ENCODE measurements at places on chromosomes 12 and 14.

DNA sequence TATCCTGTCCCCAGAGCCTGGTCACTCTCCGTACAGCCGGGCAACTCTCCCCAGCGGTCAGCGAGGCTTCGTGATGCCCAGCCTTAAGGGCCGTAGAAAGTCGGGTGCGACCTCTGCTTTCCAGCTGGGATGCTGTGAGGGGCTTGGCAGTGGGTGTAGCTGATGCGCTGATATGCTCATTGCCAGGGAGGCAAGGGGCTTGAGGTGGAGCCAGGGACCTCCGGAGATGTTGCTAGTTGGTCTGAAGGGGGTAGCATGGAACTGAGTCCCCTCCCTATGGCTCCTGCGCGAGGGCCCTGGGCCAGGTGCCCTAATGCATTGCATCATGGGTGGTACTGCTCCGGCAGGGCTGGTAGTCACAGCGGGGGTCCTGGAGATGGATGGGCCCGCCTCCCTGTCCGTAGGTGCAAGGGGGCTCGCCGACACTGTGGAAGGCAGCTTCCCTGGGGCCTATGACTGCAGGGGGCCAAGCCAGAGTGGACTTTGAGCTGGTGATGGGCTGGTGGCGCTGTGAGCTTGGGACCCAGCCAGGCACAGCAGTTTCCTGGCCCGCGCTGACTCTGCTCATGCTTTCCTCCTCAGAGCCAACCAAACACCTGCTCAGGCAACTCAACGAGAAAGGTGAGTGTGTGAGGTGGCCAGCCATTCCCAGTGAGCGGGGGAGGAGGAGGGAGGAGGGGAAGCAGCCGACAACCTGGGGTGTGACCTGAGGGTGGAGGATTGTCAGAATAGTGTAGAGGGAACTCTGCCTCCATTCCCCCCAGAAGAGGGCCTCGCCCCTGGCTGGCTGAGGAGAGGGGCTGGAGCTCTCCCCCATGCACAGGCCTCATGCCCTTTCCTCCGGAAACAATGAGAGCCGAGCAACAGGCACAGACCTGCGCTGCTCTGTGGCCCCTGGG, 32.3 kb downstream of the PLEKHG3 start:
- no peaks in the 10 kb centered on the region for H3K27me3 ChIP-seq
- no peak overlapping the region for H3K27ac ChIP-seq
- H3K4me1 ChIP-seq: no peaks in the 10 kb centered on the region

GRCh38 chr12:31089072-31089471, 15.4 kb downstream of the DDX11 start:
- H3K4me1 ChIP-seq: no peaks in the 10 kb centered on the region
- H3K27me3 ChIP-seq: no peaks in the 10 kb centered on the region
- no peak for DNase-seq
- peaks cover 36% of the 10 kb centered on the region for H3K36me3 ChIP-seq
- H3K4me3 ChIP-seq: no peak overlapping the region
- H3K27ac ChIP-seq: no peak overlapping the region

DNA sequence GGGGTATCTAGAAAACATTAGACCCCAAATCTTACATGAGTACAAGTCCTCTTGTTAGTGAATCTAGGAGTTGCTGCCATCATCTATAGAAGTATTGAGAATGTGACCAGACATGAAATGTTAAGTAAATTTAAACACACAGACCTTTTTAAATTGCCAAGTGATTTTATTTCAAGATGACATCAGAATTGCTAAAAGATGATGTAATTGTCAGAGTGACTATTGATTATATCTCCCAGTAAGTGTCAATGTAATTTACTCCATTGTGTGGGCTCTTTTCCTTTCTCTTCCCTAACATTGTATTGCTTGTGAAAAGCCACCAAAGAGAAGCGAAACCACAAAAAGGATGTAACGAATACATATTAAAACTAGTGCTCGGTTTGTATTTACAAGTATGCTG, 16.8 kb downstream of the ADAM21 start:
- no peaks in the 10 kb centered on the region for H3K4me1 ChIP-seq
- H3K4me3 ChIP-seq: no peak overlapping the region
- DNase-seq: no peak
- H3K36me3 ChIP-seq: peaks cover 7% of the 10 kb centered on the region
- no peak overlapping the region for H3K27ac ChIP-seq
- H3K27me3 ChIP-seq: no peaks in the 10 kb centered on the region

DNA sequence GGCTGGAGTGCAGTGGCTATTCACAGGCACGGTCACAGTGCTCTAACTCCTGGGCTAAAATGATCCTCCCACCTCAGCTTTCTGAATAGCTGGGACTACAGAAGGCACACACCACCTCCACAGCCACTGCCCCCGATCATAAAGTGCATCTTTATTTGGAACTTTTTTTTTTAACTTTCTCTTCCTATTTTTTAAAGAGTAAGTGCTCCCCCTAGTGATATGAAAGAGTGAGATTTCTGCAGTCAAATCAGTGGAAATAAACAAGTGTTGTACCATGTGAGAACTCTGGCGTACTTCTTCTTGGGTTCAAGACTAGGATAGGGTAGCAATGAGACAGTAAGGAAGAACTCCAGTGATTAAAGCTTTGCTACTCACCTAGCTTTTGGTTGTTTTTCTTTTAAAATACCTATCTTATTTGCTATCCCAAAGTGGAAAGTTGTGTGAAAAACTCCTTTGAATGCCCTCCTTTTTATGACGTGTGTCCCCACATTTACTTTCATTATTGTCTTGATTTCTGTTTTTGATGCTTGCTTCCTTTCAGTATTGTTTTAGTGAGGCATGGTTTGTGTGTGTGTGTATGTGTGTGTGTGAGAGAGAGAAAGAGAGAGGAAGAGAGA, 6.6 kb downstream of the PPP4R4 start:
- H3K27me3 ChIP-seq: no peaks in the 10 kb centered on the region
- H3K4me3 ChIP-seq: no peak overlapping the region
- no peak overlapping the region for H3K27ac ChIP-seq
- DNase-seq: no peak
- peaks cover under 1% of the 10 kb centered on the region for H3K4me1 ChIP-seq

Measured in esophagus muscularis mucosa (tissue), 4 donors.